Stimulated activated CD8-positive, alpha-beta memory T cell treated with anti-CD3 and anti-CD28 coated beads, Interleukin-12 subunit alpha, Interleukin-12 subunit beta, amount 100 ng/mL, for 4 hours (primary cell): ENCODE measurements at places on chromosomes 5 and 9.
A peak's percentile ranks its signal among the peaks of the same experiment; 100 is the strongest.

DNA sequence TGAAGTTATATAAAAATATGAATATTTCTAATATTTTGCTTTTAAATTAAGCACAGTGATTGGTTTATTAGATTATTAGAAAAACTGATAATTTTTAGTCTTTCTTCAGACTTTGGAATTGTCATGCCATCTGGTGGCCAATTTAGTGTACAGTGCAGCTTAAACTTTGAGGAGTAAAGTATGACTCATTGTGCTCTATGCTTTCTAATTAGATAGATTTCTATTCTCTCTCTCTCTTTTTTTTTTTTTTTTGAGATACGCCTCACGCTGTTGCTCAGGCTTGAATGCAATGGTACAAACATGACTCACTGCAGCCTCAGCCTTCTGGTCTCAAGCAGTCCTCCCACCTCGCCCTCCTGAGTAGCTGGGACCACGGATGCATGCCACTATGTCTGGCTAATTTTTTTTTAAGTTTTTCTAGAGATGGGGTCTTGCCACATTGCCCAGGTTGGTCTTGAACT, 42.1 kb upstream of the GPR21 start:
- peak; percentile 0 for DNase-seq

GRCh38 chr5:129820-130219, 37.9 kb downstream of the PLEKHG4B start:
- no peak for DNase-seq

DNA sequence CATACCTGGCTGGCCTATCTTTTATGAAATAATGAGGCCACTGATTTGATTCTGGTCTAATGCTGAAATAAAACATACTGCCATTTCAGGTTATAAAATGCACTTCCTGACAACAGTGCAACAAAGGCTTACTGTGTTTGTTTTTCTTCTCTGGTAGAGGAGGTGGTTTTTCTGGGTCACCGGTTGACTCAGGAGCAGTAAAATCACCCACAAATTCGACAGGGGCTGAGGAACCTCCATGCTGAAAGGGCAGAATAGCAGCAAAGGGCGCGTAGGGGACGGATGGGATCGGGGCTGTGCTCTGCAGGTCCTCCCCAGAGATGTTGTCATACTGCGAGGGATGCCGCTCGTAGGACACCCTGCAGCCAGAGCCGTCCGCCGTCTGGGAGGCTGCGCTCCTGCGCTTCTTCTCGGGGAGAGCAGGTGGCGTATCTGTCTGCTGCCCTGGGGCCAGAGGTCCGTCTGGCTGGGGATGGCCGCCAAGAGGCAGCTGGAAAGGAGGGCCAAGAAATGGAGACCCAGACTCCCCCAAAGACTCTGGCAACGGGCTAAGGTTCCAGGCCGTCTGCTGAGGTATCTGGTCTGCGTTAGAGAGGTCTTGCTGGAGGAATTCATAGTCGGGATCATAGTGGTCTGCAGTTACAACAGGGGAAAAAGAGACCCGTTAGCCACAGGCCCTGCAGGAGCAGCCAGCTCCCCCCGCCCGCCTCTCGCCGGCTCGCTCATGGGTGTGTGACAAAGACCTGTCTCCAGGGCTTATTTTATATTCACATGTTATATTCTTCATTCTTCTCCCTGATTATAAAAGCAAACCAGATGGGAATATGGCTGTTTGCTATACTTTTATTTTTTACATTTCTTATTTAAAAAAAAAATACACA, 80.7 kb downstream of the PRRT1B start:
- no peak for DNase-seq

DNA sequence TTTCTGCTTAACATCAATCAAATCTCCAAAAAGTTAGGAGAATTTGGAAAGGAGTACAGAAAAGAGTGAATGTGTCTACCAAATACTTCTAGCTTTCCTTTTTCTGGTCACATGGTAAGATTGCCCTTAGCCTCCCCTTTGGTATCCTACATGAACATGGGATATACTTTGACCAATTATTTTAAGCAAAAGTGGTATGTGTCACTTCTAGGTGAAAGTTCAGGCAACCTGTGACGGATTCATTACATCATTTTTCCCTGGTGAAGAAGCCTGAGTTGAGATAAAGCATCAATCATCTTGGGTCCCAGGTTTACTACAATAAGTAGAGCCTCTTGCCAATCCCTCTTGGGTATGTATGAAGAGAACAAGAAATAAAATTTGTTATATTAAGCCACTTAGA, 419.2 kb downstream of the PDE4D start:
- no peak for DNase-seq

GRCh38 chr9:131120620-131121228, 4.7 kb upstream of the NUP214 start:
- no peak for DNase-seq

DNA sequence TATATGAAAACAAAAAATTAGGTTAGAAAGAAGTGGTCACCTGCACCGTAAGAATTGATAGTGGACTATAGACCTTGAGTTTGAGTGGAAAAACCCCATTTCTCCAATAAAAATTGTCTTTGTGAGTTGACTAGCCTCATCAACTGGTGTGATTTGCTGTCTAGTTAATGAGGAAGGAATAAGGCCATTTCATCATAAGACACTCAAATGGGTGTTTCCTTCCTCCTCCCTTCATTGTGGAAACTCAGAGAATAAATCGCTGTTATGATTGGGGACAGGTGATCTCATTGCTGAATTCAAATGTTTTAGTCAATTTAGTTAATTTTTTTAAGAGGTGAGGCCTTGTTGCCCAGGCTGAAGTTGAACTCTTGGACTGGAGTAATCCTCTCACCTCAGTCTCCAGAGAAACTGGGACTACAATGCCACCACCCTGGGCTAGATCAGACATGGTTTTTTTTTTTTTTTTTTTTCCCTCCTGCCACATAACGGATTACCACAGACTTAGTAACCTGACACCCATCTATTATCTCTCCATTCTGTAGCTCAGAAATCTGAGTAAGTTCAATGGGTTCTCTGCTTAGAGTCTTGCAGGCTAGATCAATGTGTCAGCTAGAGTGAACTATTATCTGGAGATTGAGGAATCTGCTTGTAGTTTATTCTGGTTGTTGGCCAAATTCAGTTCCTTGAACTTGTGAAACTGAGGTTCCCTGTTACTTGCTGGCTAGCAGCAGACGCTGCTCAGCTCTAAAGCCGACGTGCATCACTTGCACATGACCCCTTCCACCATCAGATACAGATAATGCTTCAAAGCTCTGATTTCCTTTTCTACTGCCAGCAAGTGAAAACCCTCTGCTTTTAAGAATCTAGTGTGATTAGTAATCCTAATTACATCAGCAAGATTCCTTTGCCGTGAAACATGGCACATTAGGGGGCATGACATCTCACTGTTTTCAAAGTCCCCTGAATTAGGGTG, 663.8 kb upstream of the CDH9 start:
- DNase-seq: no peak

DNA sequence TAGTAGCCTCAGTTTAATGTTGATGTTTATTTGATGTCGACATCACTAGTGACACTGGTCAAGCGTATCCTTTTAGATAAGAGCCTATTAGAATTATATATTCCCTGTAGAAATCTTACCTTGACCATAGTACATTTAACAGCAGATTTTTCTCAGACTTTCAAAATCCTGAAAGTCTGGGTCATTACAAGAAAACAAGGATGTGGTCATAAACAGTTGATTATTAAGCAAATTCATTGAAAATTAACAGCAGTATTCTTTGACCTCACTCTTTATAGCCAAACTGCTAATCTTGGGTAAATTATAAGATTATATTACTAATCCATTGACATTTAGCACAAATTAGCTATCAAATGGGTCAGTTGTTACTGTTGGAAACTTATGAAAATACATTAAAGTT, 83.4 kb downstream of the GHR start:
- DNase-seq: no peak

DNA sequence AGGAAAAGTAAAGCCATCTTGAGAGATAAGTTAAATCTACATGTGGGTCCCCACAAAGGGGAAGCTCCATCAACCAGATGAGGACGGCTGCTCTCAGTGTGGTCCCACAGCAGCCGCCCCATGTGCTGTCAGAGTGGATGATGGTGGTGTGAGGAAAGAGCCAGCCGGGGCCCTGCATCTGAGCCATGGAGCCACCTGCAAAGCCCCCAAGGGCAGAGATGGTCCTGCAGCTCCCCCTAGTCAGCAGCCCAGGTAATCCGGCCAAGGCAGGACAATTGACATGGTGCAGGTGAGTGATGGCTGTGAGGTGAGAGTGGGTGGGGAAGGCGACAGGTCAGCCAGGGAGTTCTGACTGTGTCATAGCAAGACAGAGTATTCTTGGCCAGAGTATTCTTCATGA, 458.8 kb downstream of the ICE1 start:
- DNase-seq: no peak

GRCh38 chr5:135341016-135341666, 57.9 kb downstream of the MACROH2A1 start:
- DNase-seq: no peak

DNA sequence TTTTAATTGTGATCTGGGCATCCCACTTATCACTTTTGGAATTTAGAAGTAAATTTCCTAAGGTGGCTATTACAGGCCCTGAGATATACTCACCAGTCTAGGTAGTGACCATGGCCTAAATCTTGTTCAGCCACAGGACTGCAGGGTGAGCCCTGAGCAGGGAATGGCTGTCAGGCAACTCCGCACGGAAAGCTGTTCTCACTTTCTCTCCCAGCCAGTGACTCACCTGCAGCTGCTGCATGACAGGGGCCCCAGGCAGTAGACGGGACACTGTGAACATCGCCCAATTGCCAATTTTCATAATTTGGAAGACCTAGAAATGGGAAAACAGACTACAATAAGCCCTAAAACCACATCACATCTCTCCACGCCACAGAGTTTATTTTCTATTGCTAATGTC, 69.6 kb upstream of the TAF1L start:
- no peak for DNase-seq

DNA sequence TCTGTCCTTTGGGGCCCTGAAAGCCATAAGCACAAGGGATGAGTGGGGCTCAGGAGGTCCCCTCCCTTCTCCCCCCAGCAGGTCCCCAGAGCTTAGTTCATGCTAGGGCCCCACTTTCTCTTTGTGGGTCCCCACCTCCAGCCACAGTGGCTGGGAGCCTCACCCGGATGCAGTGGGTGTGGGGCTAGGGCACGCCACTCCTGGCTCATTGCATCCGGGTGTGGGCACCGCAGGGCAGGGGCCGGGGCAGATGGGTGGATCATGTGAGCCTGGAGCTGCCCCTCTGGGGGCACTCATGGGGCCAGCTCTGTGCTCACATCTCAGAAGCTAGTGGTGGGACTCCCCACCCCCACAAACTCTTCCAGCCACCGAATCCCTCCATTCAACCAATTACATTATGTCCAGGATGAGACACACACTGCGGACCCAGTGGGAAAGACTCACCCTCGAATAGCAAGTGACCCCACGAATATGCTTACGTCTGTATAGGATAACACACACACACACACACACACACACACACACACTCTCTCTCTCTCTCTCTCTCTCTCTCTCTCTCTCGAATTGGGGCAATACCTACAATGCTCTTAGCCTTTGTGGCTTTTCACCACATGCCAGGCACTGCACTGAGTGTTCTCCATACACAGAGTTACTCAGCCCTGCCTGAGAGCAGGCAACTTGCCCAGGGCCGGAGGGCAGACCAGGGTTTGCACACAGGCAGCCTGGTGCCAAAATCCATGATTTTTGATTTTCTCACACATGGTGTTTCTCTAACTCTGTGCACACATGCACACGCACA, 16.8 kb upstream of the PHYKPL start:
- no peak for DNase-seq

GRCh38 chr9:76321195-76321828, 72.9 kb downstream of the RFK start:
- DNase-seq: no peak

- no peak for DNase-seq
Measured at GRCh38 chr5:39437467-39437866, 12.7 kb upstream of the DAB2 start.

GRCh38 chr5:112865128-112865527, 4.0 kb downstream of the SRP19 start:
- no peak for DNase-seq

GRCh38 chr5:93189707-93190120, 391.3 kb downstream of the NR2F1-AS1 start:
- no peak for DNase-seq

DNA sequence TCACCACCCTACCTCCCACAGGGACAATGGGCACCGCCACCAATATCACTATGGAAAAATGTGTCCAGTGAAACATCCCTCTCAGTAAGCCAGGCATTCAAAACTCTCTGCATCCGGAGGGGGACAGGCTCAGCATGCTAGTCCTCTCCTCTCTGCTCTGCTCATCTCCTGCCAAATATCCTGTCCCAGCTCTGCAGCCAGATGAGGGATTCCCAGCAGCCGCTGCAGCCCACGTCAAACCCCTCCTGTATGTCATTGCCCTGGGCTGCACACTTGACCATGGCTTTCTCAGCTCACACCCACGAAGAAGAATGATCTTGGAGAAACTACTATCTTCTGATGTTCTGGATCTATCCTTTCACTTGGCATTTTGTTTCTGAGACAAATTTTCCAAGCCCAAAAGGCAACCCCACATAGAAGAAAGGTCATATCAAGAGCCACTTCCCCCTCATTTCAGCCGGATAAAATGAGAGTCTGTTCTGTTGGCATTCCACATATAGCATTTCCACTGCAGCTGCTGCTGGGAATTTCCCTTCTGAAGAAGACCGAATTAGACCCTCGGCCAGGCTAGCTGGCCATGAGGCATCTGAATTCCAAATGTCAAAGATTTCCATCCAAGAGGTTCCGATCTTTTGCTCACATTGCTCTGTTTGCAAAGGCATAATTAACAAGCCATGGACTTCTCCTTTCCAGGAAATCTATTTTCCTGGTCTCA, 338.0 kb downstream of the ACTL7B start:
- DNase-seq: no peak

DNA sequence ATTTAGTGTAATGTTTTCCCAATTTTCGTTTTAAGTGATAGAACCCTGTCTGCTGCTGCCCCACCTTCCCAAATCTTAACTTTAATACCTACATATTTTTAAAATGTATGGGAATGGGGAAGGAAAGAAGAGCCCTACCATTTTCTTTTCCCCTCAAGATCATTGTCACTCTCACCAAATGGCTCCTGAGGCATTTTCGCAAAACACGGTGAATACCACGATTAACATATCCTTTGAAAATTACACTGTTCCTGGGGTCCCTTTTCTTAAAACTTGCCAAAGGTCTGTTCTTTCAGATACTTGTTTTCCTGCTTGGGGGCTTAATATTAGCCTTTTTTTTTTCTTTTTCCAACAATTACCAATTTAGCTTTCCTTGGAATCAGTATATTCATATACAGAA, 36.1 kb downstream of the CERT1 start:
- DNase-seq: no peak
